Esophagus mucosa (tissue), 1 donor: ENCODE measurements at places on chromosomes 2 and 18. TPM values are rescaled to one million over a fixed set of nuclear protein-coding genes. Genes with fewer than 3 reads are reported as not detected.

Gene CLIP4
- total RNA-seq: 35.1 TPM

Gene NOP58
- 48.4 TPM for total RNA-seq

- ATAC-seq: no peak
Measured at GRCh38 chr2:10067881-10068280, 12.3 kb downstream of the CYS1 start.

DNA sequence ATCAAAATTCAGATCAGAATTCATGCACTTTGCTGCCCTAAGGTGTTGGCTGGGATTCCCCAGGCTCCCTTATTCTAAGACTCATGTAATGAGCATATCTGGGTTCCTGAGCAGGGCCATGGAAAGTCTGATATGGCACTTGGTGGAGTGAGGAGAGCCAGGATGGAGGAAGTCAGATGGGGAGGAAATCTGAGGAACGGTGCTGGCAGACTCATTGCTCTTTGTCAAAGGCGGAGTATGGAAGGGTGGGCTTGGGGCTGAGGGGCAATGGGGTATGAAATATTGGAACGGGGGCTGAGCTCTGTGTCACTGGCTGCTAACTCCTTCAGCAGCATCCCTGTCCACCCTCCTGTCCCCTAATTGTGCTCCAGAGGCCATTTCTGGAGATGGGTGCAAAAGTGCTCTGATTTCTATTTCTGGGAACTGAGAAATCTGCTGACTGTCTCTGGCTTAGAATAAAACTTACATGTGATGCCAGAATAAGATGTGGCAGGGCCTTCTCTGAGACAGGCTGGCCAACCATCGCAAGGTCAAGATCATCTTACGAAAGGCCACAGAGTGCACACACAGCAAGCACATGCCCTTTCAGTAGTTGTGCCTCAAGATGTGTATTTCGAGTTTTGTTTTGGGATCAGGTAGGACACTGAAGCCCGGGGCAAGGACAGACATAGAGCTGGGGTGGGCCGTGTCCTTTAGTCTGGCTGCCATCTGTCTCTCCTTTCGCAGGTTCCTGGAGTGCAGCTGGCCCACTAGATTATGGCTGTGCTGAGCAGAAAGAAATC is 480.0 kb upstream of the HS6ST1 start:
- ATAC-seq: no peak

GRCh38 chr18:3074087-3074486 is 61.1 kb upstream of the LPIN2 start:
- ATAC-seq: no peak

GRCh38 chr18:63440219-63440618 is 17.9 kb upstream of the VPS4B start:
- no peak for ATAC-seq

- ATAC-seq: peak; percentile 30
Measured at GRCh38 chr2:120344214-120344975, 1.5 kb upstream of the INHBB start.

DNA sequence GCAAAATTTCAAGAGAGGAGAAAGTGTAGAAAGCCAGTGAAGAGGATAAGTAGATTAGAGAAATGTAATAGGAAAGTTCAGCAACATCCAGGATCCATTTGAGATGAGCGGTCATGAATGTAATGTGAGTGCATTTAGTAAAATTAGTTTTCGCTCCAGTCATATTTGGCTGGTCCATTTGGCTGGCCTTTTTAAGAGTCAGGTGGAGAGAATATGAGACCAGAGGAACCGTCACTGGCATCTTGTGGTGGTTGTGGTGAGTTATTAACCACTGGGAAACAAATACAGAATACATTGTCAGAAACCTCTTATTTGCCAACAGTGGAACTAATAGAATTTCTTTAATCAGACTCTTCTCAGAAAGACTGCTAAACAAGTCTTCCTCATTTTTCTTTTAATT is 1064.3 kb upstream of the CDH2 start:
- ATAC-seq: no peak

GRCh38 chr18:13412901-13413300 is 194.3 kb downstream of the LDLRAD4 start:
- ATAC-seq: no peak

- peak; percentile 48 for ATAC-seq
Measured at GRCh38 chr2:72745679-72746368, 80.0 kb downstream of the EXOC6B start.
